ENCODE measurements at places on chromosomes 6 and 20.

GRCh38 chr6:34909320-34909883 is 20.3 kb downstream of the ANKS1A start:
- no peak for DNase-seq

DNA sequence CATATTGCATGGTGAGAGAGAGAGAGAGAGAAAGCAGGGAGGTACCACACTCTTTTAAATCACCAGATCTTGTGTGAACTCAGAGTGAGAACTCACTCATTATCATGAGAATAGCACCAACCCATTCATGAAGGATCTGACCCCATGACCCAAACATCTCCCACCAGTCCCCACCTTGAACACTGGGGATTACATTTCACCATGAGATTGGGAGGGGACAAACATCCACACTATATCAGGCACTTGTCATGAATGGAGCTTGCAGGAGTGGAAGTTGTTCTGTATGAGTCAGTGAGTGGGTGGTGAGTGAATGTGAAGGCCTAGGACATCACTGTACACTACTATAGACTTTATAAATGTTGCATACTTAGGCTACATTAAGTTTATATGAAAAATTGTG is 47.7 kb upstream of the RNF182 start:
- no peak for DNase-seq

DNA sequence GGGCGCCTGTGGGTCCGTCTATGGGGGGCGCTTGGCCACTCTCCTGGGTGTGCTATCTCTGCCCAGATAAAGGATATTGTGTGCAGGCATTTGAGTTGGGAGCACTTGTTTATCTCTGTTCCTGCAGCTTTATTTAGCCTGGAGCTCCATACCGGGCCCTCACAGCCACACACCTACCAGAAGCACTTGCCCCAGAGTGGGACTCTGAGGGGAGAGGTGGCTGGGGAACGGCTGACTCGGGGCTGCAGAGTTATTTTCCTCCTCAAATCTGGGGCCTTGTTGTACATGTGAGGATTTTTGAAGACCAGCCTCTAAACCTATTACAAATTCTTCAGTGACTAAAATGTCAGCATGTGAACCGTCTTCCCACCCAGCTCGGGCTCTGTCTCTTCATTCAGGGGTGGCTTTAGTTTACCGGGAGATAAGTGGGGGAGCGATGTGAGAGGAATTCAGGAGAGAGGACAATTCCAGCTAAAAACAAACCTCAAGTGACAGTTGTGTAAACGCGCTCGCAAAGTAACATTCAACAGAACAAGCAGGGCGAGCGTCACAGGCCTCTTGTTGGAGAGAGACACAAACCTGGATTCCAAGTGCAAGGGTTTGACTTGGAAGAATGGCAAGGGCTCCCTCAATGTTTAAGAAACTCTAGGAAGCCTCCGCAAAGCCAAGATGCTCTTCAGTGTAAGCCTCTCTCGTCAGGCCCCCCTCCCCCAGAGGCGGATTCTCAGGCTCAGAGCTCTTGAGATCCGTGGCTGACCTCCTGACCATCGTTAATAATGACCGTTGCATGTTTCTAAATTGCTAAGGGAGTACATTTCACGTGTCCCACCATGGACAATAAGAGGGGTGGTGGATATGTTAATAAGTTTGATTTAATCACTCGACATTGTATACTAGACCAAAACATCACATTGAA is 548.9 kb downstream of the QKI start:
- DNase-seq, result no peak

DNA sequence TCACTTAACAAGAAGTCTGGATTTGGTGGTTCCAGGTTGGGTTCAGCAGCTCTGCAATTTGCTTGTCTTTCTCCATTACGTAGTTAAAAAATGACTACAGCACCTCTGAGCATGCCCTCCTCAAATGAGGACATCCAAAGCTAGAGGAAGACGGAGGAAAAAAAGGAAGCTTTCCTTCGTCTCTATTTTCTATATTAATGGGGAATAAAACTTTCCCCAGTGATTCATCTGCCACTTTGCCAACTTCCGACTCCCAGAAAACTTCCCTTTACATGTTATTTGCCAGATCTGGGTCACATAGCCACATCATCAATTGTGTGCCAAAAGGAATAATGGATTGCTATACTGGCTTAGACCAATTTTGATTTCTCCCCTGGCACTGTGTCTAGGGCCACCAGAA is 69.5 kb downstream of the ZFAND3 start:
- no peak for DNase-seq

GRCh38 chr6:44309631-44310030 is 3.5 kb downstream of the AARS2 start:
- DNase-seq, result no peak

DNA sequence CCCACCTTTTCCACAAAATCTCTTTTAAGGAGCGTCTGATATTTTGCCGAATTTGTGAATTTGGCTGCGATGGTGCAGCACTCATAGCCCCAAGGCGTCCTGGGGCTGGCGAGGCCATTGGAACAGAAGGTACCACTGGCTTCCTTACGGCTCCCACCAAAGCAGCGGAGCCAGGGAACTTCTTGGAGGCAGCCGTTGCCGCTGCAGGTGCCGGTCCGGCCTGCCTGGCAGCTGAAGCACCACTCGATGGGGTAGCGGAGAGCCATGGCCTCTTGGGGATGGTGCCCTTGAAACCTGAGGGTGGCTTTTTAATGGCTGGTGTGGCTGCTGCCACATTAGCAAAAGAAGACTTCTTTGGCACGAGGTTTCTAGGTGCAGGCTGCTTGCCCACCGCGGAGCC is 29.8 kb downstream of the DIDO1 start:
- no peak for DNase-seq

- DNase-seq, result no peak
Observed at GRCh38 chr6:157497579-157497978, 116.6 kb downstream of the ZDHHC14 start.

DNA sequence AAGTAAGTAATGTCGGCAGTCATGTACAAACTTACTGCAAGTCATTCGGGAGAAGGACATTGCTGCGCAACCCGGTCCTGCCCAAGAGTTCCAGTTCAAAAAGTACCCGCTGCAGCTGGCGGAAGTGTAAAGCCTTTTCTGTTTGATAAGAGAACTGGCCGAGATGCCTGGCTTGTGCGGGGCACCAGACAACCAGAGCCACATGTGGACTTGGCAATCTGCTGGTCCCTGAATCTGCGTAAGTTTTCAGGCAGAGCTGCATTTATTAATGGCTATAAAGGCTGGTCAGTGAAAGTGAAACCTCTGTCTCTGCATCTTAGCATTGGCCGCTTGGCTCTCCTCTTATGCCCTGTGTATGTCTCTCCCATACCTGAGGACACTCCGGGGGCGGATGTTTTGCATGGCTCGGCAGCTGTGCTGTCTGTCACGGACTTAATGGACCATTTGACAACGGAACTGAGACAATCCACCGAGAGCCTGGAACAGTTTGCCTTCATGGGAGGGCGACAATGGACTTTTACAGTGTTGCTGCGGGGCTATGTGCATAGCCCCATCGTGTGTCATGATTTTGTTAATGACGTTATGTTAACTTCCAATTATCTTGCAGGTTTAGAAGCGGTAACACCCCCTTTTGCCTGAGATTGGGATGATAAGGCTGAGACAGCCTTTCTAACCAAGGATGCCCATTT is 19.8 kb upstream of the RGS17 start:
- DNase-seq, result no peak

DNA sequence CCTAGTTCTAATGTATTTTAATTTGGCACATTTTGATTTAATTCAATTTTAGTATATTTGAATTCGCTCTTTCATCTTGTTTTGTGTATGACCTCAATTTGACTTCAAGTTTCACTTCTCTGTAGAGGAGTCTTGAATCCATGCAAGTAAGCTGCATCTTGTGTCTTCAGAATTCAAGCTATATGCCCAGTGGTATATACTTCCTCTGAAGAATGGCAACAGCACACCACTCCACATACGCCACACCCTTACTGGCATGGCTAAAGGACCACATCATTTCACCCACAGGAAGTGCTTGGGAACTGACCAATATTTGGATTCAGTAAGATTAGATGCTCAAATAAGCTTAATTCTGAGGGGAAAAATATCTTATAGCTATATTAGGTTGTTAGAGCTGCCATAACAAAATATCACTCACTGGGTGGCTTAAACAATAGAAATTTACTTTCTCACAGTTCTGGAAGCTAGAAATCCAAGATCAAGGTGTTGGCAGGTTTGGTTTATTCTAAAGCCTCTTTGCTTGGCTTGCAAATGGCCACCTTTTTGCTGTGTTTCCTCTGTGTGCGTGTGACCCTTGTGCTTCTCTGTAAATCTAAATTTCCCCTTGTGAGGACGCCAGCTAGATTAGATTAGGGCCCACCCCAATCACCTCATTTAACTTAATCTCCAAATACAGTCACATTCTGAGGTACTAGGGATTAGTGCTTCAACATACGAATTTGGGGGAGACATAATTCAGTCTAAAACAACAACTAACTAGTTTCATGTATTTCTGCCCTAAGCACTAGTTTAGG is 2.8 kb upstream of the ASF1A start:
- no peak for DNase-seq

DNA sequence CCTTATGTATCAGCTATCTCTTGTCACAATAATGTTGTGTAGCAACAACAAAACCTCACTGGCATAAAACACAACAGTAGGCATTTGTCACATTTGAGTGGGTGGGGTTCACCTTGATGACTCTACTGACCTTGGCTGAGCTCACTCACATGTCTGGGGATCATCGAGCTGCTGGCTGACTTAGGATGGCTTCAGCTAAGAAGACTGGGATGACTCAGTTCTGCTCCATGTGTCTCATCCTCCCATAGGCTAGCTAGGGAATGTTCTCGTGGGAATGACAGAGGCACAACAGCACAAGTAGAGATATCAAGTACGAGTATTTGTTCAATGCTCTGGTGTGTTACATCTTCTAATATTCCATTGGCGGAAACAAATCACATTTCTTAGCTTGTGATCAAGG is 167.9 kb downstream of the PLCB1 start:
- no peak for DNase-seq

DNA sequence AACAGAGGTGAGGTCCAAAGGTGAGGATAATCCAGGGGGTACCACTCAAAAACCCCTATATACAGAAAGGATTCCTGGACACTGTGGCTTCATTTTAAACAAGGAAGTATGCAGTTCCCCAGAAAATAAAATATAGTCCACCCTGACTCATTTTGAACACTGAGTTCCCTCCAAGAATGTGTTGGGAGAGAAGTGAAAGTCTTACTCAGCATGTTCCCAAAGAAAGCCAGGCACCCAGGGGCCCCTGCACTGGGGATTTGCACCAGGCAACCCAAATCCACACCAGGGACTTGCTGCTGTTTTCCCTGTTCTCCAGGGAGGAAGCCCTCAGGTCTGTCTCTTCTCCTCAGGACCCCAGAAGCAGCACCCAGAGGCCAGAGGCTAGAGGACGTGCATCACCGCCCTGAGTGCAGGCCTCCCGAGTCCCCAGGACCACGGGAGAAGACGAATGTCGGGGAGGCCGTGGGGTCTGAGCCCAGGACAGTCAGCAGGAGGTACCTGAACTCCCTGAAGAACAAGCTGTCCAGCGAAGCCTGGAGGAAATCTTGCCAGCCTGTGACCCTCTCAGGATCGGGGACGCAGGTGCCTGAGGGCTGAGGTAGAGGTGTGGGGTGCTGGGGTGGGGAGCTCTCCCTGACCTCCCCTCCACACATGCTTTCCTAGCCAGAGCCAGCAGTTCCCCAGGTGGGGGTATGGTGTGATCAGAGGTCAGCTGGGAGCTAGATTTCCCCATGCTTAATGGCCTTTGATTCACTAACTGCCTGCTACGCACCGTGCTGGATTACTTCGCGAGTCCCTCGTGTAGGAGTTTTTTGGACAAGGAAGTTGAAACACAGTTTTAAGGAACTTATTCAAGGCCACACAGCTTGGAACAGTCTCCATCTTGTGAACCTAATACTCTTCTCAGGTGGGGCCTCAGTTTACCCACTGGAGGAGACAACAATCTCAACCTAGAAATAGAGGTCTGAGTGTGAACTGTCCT is 3.3 kb downstream of the FGD2 start:
- DNase-seq, result no peak

GRCh38 chr6:157861184-157861583 is 38.1 kb downstream of the SNX9 start:
- no peak for DNase-seq

DNA sequence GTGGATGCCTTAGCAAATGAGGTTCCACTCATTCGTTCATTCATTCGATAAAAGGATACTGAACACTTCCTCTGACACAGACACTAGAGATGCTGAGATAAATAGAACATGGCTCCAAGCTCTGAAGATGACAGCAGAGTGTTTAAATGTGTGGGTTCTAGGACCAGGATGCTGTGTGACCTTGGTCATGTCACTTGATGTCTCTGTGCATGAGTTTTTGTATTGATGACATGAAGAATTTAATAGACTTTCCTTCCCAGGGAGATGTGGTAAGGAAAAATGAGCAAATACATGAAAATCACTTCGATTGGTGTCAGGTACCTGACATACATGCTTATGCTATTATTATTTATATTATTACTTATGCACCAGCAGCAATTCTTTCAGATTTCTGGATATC is 34.3 kb upstream of the CD83 start:
- no peak for DNase-seq

DNA sequence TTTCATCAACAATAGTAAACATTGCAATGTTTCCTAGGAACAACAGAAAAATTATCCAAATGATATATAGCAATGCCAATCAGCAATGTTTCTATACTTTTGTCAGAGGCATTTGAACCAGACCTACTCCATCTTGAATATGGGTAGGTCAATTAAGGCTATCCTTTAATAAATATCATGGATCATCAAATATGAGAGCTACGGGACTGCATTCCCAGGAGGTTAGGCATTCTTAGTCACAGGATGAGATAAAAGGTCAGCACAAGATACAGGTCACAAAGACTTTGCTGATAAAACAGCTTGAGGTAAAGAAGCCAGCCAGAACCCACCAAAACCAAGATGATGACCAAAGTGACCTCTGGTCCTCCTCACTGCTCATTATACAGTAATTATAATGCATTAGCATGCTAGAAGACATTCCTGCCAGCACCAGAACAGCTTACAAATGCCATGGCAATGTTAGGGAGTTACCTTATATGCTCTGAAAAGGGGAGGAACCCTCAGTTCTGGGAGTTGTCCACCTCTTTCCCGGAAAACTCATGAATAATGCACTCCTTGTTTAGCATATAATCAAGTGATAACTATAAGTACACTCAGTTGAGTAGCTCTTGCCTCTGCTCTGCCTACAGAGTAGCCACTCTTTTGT is 8.6 kb upstream of the SERPINB6 start:
- no peak for DNase-seq

GRCh38 chr6:4078691-4079471 is at the start of gene FAM217A:
Gene FAM217A (minus strand): TSS chr6:4079137. CDS start chr6:4077414, 1,723 bp downstream.
- DNase-seq, result no peak

- no peak for DNase-seq
Observed at GRCh38 chr6:163308629-163309440, 105.7 kb upstream of the QKI start.

GRCh38 chr20:39109933-39110818 is 148.0 kb downstream of the DHX35 start:
- no peak for DNase-seq
